ENCODE measurements at places on chromosomes 4 and X.
A peak's percentile ranks its signal among the peaks of the same experiment; 100 is the strongest.

DNA sequence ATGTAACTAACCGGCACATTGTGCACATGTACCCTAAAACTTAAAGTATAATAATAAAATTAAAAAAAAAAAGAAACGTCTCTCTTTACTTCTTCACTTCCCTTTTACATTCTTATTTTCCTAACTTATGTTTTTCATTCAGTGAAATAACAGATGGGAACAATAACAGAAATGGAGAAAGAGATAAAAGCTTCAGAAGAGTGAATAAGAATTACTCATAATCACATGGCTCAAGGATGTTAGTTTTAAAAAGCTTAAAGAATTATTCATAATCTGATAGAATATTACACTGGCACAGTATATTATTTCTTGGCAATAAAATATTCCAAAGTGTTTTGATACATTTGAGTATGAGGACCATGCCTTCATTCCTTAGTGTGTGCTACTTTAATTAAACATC, 175.6 kb downstream of the COL25A1 start:
- no peak for DNase-seq

DNA sequence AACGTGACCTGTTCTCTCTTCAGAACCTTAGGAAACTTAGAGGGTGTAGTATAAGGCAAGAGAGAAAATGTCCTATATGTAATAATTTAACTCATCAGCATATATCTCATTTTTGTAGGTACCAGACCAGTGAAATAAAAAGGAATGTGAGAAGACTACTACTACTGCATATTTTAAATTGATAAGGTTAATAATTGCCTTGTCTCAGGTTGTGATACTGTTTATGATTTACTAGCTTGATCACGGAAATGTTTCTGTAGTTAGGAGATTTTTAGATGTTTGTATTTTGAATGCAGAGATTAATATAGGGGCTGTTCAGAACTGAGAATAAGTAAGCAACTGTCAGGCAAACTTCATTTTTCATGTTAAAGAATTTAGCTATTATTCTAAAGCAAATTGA, 1563.4 kb downstream of the C4orf33 start:
- no peak for DNase-seq

DNA sequence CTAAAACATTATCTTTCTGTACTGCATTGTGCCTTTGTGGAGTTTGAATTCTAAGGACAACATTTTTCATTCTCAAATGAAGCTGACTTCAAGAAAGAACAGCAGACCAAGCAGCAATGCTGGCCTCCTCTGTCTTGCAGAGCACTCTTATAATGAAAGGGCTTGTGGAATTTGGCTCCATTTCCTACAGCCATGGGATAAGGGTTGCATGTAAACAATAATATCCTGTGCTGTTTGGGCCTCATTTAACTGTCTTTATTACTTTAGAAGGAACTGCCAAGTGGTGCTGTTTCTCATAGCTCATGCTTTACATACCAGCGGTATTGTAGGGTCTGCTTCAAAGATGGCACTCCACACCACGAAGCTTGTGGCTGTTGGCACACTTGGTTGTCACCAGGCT, 111.4 kb upstream of the EOLA2 start:
- no peak for DNase-seq

DNA sequence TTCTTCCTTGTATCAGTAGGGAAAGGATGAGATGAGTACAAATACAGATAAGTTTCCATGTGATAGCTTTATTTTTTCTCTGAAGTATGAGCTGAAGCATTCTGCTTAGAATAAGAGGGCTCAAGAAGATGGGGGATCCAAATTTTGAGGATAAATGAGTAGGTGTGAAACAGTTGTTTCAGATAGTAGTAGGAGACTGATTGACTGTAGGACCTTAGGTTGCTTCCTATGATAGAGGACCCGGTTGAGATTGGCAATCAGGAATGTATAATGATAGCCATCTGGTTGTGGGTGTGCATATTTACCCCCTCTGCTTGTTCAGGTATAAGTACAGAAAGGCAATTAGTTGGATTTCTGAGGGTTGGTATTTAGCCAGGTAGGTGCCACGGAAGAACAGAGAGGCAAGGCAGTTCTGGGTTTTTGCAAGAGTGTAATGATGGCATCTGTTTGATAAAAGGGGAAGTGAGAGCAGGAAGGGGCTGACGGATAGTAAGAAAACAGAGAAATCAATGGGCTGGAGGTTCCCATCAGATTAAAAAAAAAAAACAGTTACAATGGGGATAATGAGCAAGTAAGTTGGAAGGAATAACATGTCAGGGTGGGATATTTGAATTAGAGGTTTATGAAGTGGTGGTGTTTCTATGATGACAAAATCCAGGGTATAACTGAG, 13.7 kb downstream of the OCRL start:
- DNase-seq: peak; percentile 71

- DNase-seq: no peak
Observed at GRCh38 chrX:108736509-108737479, at the start of gene IRS4. TSS of gene IRS4 (minus strand) at chrX:108736563.

GRCh38 chr4:98638661-98639060, 19.8 kb downstream of the TSPAN5 start:
- no peak for DNase-seq

GRCh38 chr4:67542076-67542475, 3.2 kb downstream of the CENPC start:
- DNase-seq: no peak

DNA sequence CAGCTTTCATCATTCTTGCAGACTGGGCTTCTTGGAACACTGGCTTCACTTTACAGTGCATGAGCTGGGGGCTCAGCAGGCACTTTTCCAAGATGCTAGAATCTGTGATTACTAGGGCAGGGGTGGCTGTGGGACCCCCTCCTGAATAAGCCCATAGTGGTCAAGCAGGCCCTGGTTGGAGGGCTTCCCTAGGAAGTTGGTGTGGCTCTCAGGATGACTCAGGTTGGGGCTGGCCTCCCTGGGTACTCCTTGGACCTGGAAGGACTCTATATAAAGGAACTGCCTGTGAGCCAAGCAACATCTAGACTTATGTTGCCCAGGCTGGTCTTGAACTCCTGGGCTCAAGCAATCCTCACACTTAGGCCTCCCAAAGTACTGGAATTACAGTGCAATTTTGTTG, 88.3 kb upstream of the HELT start:
- no peak for DNase-seq

DNA sequence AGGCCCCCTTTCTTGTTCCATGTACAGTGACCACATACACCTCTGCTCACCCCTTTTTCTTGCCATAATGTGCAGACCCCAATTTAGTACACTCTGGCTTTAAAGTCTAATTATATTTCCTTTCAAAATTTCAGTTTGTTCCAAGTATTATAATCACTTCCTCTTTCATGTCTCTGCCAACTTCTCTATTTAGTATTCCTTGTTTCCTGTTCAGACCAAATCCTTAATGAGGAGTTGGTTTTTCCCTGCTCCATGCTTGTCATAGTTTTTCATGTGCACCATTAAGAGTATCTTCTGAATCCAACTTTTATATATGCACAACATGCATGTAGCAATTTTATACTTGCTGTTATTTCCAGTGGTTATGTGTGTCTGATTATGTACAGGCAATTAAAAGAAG, 32.3 kb downstream of the USP53 start:
- no peak for DNase-seq

- DNase-seq: no peak
Observed at GRCh38 chr4:119026662-119027444, 108.8 kb upstream of the MYOZ2 start.
